Neural crest cell (in vitro differentiated cells): ENCODE measurements at places on chromosomes 6 and 20.

DNA sequence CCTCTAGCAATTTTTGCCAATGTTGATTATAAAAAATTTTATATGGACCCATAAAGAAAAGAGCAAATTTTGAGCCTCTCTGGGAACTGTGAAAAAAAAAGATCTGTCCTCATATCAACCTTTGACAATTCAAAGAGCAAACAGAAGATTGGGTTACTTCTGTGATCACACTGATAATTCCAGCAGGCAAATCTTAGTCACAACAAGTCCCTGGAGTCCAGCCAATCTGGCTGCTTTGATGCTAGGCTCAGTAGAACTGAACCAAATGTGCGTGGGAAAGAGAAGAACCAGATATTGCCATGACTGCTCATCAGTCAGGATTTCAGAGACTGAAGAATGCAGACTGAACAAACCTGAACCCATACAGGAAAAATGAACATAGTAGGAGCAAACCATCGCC lies 438.4 kb upstream of the FLRT3 start:
- no peak for DNase-seq

GRCh38 chr6:143107440-143107839 lies 46.8 kb downstream of the AIG1 start:
- DNase-seq: no peak

DNA sequence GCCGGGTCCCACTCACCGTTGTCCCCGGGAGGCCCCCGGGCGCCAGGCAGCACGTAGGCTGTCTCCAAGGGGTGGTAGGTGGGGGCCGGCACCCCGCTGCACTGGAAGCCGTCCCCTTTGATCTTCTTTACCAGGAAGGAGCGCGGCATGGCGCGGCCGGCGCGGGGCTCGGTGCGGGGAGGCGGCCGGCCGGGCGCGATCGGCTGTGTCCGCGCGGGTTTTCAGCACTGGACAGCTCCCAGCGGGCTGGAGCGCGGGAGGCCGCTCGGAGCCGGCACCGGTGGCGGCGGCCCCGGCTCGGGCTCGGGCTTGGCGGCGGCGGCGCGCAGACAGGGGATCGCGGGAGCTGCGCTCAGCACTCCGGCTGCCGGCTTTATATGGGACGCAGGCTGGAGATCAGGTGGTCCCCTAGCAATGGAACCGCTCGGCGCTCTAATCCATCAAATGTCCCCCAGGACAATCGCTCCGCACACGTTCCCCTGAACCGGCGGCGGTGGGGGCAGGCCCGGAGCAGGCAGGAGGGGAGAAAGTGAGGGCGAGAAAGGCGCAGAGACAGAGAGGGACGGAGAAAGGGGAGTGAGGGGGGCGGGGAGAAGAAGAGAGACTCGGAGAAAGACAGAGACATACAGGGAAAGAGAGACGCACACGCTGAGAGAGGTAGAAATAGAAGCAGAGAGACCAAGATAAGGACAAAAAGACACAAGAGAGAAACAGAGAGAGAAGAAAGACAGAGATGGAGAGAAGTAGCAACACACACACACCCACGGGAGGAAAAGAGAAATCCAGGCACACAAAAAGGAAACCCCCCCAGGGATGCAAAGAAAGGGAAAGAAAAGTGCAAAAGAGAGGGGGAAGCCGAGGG lies at the start of gene SCRT2:
TSS of gene SCRT2 (minus strand) at position 350 of the 862 bp plus-strand sequence. CDS start at position 149, 201 bp downstream.
- DNase-seq: peak; percentile 85

GRCh38 chr20:11891776-11892545 lies 25.7 kb upstream of the BTBD3 start:
- peak; percentile 62 for DNase-seq

DNA sequence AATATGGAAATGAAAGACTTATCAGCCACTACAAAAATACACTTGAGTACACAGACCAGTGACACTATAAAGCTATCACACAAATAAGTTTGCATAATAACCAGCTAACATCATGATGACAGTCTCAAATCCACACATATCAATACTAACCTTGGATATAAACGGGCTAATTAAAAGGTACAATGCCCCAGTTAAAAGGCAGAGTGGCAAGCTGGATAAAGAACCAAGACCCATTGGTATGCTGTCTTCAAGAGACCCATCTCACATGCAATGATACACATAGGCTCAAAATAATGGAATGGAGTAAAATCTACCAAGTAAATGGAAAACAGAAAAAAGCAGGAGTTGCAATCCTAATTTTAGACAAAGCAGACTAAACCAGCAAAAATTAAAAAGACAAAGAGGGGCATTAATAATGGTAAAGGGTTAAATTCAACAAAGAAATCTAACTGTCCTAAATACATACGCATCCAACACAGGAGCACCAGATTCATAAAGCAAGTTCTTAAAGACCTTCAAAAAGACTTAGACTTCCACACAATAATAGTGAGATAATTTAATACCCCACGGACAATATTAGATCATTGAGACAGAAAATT lies 163.3 kb downstream of the CD24 start:
- DNase-seq: no peak

DNA sequence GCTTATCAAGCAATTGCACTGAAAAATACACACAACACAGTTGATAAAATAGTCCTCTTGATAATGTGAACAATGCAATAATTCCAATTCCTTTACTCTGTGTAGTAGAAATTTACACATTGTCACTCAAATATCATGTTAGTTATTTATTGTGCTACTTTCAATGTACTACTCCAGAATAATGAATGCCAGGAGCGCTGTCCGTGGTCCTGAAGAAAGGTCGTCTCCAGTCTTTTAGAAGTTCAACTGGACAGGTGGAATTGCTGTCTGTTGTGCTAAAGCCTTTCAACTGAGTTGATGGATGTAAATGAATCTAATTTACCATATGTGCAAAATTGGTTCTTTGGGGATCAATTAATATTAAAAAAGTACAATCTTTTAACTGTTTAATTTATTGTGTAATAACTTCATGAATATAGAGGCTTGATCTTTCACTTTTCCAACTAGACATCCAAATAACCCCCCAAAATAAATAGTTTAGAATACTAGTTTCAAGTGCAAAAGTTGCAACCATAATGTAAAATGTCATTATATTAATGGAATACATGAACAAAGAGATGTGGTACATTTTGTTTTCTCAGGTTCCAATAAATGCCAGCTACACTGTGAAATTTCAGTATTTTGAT lies 3.2 kb downstream of the GRIK2 start:
- peak; percentile 81 for DNase-seq

DNA sequence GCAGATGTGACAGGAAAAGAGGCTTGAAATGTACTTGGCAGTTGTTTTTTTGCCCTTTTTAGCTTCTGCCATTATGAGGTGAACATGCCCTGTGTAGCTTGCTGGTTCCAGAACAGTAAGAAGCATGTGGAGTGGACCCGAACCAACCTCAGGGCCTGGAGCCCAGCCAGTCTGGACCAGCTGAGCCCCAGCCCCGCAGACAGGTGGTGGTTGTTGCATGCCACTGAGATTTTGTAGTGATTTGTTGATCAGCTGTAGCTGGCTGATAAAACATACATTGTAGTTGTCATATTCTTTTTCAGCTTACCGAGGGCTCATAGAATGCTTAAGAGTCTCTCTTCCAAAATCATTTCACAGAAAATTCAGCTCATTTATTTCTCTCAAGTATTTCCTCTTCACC lies 182.2 kb downstream of the FARS2 start:
- DNase-seq: no peak
